T-helper 9 cell (primary cell): ENCODE measurements at places on chromosomes 7 and 10.

GRCh38 chr10:51867956-51868355, 168.6 kb upstream of the CSTF2T start:
- DNase-seq: no peak

DNA sequence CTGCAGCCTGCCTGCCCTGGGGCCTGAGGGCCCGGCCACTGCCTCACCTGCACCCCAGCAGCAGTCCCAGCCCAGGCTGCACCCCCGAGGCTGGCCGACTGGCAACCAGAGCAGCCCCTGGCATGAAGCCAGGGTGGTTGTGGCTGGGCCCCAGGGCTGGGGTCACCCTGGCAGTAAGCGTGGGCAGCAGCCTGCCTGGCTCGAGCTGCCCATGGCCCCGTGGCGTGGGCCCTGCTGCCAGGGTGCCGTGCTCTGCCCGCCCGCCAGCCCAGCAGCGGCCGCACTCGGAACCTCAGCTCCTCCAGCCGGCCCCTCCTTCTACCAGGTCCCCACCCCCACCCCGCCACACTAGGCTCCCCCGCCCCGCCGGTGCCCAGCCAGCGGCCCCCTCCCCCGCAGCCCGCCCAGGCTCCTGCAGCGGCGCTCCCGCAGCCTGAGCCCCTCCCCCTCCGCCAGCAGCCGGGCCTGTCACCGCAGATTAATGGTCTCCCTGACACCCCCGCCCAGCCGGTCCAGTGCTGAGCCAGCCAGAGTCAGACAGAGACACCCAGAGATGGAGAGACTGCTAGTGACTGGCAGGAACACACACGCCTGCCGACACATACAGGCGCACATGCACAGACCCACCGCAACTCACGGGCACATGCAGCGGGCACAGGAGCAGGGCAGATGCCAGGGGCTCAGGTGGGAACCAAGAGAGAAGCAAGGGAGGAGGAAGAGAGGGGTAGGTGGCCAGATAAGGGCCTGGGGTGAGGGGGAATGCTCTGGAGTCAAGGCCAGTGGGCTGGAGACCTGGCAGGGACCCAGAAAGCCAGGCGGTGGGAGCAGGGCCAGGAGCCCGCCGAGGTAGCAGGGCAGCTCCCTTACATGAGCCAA, 22.4 kb downstream of the KCNH2 start:
- DNase-seq: no peak

- no peak for DNase-seq
Measured at GRCh38 chr7:50653981-50654425, 88.8 kb upstream of the DDC start.

GRCh38 chr7:55488804-55489340, 83.4 kb downstream of the VOPP1 start:
- no peak for DNase-seq

DNA sequence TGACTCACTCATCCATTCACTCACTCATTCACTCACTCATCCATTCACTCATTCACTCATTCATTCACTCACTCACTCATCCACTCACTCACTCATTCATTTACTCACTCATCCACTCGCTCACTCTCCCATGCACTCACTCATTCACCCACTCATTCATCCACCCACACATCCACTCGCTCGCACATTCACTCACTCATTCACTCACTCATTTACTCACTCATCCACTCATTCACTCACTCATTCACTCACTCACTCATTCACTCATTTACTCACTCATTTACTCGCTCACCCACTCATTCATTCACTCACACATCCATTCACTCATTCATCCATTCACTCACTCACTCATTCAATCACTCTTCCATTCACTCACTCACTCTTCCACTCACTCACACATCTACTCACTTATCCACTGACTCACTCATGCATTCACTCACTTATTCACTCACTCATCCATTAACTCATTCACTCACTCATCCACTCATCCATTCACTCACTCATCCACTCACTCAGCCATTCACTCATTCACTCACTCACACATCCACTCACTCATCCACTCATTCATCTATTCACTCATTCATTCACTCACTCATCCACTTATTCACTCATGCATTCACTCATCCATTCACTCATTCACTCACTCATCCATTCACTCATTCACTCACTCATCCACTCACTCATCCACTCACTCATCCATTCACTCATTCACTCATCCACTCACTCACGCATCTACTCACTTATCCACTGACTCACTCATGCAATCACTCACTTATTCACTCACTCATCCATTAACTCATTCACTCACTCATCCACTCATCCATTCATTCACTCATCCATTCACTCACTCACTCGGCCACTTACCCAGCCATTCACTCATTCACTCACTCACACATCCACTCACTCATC, 74.0 kb downstream of the CARD11 start:
- DNase-seq: no peak

DNA sequence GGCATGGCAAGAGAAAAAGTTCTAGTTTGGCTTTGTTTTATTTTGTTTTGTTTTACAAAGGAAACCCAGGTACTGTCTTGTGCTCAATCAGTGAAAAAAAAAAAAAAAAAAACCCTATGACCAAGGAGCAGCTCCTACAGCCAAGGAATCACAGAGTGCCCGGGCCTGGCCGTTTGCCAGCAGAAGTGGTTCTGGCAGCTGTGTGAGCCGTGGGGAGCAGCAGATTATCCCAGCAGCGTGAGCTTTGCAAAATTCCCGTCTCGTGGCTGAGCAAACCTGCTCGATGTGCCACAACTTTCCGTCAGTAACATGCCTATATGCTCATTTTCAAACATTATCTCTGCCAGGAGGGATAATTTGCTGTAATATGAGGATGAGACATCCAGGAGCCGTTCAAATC, 293.7 kb downstream of the POU6F2 start:
- no peak for DNase-seq

DNA sequence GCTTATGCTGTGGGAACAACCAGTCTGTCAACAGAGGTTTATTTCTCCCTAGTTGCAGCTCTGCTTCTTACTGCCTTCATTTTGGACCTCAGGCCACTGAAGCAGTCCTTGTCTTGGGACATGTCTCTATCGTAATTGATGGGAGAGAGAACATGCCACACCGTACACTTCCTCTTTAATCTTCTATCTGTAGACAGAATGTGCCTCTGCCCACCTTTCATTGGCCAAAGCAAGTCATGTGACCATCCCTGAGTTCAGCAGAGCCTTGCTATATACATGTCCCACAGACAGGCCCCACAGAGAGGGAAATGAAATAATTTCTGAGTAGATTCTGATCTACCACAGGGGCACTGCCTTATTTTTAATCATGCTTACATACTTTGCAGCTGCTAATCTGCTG, 98.0 kb downstream of the KCND2 start:
- no peak for DNase-seq

DNA sequence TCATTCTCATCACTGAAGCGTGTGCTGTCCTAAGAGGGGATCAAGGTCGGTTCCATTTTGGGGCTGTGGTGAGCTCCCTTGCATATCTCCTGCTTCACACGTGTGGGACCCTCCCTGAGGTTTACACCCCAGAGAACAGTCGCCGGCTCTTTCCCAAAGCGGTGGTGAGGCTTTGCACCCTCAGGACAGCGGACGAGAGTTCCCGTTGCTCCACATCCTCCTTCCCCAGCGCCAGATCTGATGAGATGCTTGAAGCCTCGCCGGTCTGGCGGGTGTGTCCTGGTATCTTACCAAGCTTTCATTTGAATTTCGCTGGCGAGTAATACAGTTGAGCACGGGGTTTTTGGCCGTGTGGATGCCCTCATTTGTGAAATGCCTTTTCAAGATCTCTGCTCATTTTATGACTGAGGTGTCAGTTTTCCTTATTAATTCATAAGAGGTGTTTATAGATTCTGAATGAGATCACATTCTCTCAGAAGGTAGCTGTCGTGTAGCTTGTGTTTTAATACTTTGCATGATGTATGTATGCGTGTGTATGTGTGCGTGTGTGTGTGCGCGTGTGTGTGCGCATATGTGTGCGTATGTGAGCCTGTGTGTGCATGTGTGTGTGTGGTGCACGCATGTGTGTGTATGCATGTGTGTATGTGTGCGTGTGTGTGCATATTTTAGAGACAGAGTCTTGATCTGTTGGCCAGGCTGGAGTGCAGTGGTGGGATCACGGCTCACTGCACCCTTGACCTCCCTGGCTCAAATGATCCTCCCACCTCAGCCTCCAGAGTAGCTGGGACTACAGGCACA, 30.7 kb downstream of the ELFN1 start:
- no peak for DNase-seq

- DNase-seq: no peak
Measured at GRCh38 chr10:72011468-72011867, 47.3 kb downstream of the CHST3 start.

DNA sequence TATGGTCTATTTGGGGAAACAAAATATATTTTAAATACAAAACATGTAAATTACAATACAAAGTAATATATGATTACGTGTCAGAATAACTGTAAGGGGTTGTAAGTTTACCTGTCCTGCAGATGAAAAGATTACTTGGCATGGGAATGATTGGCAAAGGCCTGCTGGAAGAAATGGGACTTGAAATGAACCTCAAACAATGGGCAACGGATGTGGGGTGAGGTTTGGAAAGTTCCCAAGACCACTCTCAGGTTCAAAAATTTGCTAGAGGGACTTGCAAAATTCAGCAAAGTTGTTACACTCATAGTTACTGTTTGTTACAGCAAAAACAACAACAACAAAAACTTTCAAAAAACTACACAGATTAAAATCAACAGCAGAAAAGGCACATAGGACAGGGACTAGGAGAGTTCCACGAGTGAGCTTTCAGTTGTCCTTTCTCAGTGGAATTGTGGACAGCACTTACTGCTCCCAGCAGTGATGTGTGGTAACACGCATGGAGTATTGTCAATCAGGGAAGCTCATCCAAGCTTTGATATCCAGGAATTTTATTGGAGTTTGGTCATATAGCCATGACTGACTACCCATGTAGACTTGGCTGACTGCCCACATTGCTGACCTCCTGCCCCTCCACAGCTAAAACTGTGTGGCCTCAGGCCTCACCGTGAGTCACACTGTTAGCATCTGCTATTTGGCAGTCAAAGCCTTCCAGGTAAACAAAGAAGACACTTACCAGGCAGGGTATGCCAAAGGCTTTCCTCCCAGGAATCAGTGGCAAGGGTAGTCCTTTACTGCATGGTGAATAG, 43.8 kb downstream of the EXOC6 start:
- no peak for DNase-seq

GRCh38 chr10:70430493-70431445, 10.7 kb downstream of the NODAL start:
- no peak for DNase-seq

GRCh38 chr10:23051278-23051677, 44.1 kb upstream of the MSRB2 start:
- no peak for DNase-seq

- no peak for DNase-seq
Measured at GRCh38 chr7:23216021-23216420, 30.6 kb upstream of the GPNMB start.

DNA sequence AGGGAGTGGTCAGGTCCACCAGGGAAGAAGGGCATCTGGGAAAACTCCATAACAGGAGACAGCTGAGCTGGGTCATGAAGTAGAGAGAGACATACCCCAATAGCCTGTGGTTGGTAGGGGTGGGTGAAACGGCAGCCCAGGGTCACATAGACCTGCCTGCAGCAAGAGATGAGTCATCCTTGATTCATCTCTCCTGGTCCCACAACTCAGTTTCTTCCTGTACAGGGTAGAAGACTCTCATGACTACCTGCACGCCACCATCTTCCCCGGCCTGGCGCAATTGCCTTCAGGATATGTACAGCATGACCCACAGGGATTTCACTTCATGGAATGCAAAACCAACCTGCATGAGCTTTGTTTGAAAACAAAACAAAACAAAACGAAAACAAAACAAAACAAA, 45.1 kb upstream of the ADAM12 start:
- no peak for DNase-seq

DNA sequence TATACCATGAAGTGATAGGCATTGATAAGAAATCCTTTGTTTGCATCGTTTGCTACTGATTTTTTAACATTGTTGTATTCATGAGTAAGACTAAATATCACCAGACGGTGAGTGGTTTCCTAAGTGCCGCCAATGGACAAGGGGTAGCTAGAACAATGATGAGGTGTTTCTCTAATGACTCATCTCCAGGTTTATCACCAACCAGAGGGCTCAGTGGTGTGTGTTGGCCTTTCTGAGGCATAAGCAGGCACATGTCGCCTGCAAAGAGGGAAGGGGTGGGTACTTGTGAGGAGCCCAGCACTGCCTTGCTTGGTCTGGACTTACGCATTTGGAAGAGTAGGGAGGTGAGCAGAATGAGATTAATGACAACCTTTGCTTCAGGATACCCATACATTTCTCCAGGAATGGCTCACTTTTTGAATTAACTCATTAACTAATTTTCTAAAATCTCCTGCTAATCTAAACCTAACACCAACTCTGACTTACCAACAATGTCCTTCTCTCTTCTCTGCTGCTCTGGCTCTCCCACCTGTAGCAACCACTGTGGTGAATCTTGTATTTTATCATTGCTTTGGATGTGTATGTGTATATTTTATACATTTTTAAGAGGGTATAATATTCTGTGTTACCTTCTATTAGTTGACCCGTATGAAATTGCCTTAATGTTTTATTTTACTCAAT, 722.6 kb downstream of the GRID1 start:
- DNase-seq: no peak

- no peak for DNase-seq
Measured at GRCh38 chr7:16616542-16616941, 29.0 kb downstream of the ANKMY2 start.

- no peak for DNase-seq
Measured at GRCh38 chr7:159083001-159083697, 61.5 kb downstream of the VIPR2 start.

DNA sequence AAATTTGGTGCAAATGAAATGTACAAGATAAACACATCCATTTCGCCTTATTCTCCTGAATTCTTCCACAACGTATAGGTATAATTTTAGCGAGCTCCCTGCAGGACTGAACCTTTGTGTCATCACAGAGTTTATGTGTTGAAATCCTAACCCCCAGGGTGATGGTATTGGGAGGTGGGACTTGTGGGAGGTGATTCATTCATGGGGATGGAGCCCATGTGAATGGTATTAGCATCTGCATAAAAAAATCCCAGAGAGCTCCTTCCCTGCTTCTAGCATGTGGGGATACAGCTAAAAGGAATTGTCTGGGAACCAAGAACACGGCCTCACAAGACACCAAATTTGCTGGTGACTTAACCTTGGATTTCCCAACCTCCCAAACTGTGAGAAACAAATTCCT, 741.4 kb upstream of the VSTM2A start:
- no peak for DNase-seq

DNA sequence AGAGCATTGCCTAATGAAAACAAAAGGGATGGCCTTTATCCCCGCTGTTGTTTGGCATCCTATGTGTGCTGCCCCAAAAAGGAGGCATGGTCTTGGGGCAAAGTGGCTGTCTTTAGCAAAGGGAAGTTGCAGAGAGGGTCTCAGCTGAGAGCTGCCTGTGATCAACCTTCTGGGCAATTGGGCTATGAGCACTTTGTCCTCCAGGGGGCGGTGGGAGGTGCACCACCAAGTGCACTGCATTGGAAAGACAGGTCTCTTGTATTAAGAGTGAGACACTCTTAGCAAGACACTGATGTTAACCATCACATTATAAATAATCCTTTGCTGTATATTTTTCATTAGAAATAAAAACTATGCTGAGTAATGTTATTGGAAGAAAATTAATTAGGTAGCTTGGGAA, 314.8 kb downstream of the POM121L12 start:
- DNase-seq: no peak
